CD8-positive, alpha-beta memory T cell (primary cell): ENCODE measurements at places on chromosomes 6 and 20. TPM values are rescaled to one million over a fixed set of nuclear protein-coding genes. Genes with fewer than 3 reads are reported as not detected.

Gene WFDC6
- not detected for total RNA-seq

Gene ELOVL4
- total RNA-seq = 1.8 TPM

Gene PHACTR1
- 0.04 TPM for total RNA-seq

Gene OLIG3
- total RNA-seq = 0.26 TPM

Gene PDRG1
- 23.9 TPM for total RNA-seq

Gene BYSL
- total RNA-seq = 80.5 TPM

Gene KHDC1
- 6.3 TPM for total RNA-seq

GRCh38 chr6:128478230-128479047 lies 42.0 kb downstream of the PTPRK start:
- H3K27ac ChIP-seq = no peak overlapping the region
- peaks cover 10% of the 10 kb centered on the region for H3K4me1 ChIP-seq
- no peak for DNase-seq
- peak overlapping the region; percentile 48 for H3K4me3 ChIP-seq

GRCh38 chr6:14016935-14017625 lies 92.3 kb downstream of the RNF182 start:
- no peak overlapping the region for H3K27ac ChIP-seq
- DNase-seq = no peak
- no peaks in the 10 kb centered on the region for H3K4me1 ChIP-seq
- H3K27me3 ChIP-seq = no peaks in the 10 kb centered on the region
- H3K36me3 ChIP-seq = no peaks in the 10 kb centered on the region

DNA sequence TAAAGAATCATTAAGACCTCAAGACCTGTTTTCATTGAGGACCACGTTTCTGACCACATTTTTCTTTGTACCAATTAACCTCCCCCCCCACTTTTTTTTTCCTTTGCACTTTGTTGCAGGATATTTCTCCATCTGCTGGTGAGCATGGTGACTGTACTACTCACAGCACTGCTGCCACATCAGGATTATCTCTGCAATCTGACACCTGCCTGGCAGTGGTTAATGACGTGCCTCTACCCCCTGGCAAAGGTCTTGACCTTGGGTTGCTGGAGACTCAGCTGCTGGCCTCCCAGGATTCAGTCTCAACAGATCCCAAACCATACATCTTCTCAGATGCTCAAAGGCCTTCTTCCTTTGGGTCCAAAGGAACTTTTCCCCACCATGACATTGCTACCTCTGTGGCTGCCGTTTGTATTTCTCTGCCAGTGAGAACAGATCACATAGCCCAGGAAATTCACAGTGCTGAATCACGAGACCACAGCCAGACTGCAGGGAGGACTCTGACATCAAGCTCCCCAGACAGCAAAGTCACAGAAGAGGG lies 46.6 kb upstream of the EDN3 start:
- H3K27me3 ChIP-seq = no peaks in the 10 kb centered on the region
- DNase-seq = peak; percentile 24
- peaks cover 16% of the 10 kb centered on the region for H3K36me3 ChIP-seq
- peak overlapping the region; percentile 12 for H3K27ac ChIP-seq

DNA sequence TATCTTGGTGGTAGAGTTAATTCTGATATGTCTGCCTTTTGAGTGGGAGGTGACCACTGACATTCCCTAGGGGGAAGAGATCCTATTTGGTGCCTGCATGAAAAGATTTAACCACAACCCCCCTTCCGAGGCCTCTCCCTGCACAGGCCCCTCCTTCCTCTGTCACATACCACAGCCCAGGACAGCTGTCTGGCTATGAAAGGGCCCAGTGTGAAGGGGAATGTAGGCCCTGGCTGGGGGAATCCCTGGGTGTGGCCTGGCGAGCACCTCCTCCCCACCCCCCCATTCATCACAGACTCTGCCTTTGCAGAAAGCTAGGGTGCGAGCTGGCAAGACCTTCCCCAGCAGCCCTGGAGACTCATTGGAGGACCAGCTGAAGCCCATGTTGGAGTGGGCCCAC lies 27.4 kb upstream of the MAPRE1 start:
- no peaks in the 10 kb centered on the region for H3K27me3 ChIP-seq
- H3K4me1 ChIP-seq = peaks cover 56% of the 10 kb centered on the region
- no peaks in the 10 kb centered on the region for H3K36me3 ChIP-seq
- no peak overlapping the region for H3K27ac ChIP-seq

DNA sequence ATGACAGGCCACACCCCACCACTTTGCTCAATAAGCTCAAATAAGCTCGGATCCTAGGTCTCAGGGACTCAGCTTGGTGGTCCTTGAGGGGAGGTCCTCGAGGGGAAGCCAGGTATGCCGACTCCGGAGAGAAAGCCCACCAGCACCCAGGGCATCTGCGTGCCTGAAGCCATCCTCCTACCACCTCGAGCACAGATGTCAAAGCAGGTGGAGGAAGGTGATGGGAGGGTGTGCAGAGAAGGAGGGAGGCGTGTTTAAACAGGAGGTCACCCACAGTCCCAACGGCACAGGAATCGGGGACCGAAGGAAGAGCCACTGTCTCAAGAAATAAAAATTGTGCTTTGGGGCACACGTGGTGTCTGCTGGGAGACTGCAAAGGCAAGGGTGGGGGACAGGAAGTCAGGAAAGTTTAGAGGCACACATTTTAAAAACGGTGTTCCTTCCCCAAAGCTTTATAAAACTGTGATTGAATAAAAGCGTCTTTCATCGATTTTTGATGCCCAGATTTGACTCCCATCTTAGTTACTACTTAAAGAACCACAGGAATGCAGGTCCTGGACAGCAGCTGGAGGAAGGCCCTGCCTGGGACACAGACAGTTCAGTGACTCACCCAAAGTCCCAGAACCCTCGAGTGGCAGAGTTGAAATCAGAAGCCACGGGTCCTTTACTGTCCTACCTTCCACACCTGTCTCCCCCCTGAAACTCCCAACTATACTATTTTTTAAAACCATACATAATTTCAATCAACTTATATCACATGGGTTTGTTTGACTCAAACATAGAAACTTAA lies 221.0 kb upstream of the PDE10A start:
- no peaks in the 10 kb centered on the region for H3K4me1 ChIP-seq
- H3K27ac ChIP-seq = no peak overlapping the region
- H3K27me3 ChIP-seq = peaks cover 3% of the 10 kb centered on the region
- H3K4me3 ChIP-seq = no peak overlapping the region

DNA sequence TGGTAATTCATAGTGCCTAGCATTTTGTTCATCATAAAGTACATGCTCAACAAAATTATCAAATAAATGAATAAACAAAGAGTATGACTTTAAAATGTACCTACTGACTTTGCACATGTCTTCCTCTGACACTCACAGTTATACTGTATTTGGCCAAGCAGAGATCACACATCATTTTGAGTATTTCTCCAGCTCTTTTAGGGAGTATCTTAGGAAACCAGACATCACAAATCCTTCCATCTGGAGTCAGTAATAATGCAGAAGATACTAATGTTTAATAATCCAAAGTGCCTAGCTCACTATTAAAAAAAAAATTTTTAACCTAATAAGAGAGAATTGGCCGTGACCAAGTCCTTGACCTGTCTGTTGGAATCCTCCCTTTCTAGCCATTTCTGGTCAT lies 154.6 kb downstream of the ZNF217 start:
- H3K27me3 ChIP-seq = no peaks in the 10 kb centered on the region
- no peak for DNase-seq
- no peak overlapping the region for H3K4me3 ChIP-seq
- no peaks in the 10 kb centered on the region for H3K36me3 ChIP-seq

DNA sequence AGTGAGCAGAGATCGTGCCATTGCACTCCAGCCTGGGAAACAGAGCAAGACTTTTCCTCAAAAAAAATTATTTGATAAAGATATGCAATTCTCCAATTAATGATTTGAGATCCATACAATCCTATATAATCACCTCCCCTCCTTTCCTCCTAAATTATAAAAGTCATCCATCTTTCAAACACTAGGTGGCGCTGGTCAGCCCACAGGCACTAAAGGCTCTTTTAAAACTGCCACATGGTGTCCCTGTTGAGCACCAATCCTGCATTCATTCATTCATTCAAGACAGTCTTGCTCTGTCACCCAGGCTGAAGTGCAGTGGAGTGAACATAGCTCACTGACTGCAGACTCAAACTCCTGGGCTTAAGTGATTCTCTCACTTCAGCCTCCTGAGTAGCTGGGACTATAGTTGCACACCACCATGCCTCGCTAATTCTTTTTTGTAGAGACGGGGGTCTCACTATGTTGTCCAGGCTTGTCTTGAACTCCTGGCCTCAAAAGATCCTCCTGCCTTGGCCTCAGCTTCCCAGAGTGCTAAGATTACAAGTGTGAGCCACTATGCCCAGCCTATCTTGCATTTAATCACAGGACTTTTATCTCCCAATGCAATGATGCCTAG lies 58.7 kb upstream of the SLC2A12 start:
- H3K27me3 ChIP-seq = no peaks in the 10 kb centered on the region
- no peak overlapping the region for H3K4me3 ChIP-seq
- no peak overlapping the region for H3K27ac ChIP-seq
- peak; percentile 54 for DNase-seq

DNA sequence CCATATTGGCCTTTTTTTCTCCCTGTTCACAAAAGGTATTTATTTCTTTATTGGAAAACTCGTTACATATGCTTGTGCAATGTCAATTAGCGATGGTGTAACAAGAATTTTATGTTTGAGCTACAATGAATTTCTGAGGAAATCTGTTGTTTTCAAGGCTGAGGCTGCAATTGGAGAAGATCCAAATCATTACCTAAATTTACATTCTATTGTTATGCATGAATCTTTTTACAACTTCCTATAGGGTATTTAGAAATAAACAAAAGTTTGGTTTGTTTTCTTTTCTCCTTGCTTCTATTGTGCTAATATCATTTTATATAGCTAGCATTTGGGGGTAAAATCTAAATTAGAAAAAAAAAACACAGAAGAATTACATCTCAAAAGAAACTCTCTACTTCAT lies 34.7 kb upstream of the NKAIN2 start:
- H3K27ac ChIP-seq = no peak overlapping the region
- no peaks in the 10 kb centered on the region for H3K36me3 ChIP-seq
- no peaks in the 10 kb centered on the region for H3K27me3 ChIP-seq
- no peak for DNase-seq

GRCh38 chr20:62925076-62925419 lies 1.3 kb downstream of the DIDO1 start:
- H3K4me1 ChIP-seq = peaks cover 74% of the 10 kb centered on the region
- no peaks in the 10 kb centered on the region for H3K27me3 ChIP-seq
- peak overlapping the region; percentile 68 for H3K4me3 ChIP-seq
- no peaks in the 10 kb centered on the region for H3K36me3 ChIP-seq

DNA sequence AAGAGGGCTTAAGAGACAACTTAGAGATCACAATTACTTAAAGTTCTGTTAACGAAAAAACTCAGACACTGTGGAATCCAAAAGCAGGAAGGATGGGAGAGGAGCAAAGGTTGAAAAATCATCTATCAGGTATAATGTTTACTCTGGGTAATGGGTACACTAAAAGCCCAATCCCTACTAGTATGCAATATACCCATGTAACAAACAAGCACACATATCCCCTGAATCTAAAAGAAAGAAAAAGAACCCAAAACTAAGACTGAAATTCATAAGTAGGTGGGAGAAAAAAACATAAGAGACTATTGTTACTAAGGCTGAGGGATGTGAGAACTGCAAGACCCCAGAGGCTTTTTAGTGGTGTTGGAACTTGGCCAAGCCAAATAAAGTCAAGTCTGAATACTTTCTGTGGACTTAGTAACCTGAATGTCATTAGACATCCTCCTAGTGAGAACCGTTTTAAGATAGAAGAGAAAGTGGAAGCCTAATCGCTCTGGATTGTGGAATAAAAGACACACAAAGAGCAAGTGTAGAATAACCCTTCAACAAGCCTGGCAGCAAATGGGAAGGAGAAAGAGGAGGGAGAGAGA lies 189.4 kb upstream of the RNF217 start:
- no peaks in the 10 kb centered on the region for H3K4me1 ChIP-seq
- DNase-seq = no peak
- no peaks in the 10 kb centered on the region for H3K36me3 ChIP-seq

DNA sequence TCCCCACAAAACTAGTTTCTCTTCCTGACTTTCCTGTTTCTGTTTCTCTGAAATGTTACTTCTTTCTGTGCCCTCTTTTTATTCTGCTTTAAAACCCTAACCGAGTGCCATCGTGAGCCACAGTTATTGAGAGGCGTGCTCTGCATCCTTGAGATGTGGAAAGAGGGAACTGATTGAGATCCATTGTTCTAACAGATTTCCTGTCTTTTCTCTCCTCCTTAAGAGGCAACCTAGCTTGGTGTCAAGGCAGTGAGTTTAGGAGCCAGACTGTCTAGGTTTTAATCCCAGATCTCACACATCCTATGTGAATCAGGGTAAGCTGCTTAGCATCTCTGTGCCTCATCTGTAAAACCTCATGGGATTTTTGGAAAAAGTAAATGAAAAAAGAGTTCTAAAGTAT lies 57.5 kb downstream of the SNX9 start:
- H3K36me3 ChIP-seq = no peaks in the 10 kb centered on the region
- no peaks in the 10 kb centered on the region for H3K27me3 ChIP-seq
- no peak for DNase-seq

- peak overlapping the region; percentile 57 for H3K27ac ChIP-seq
- H3K27me3 ChIP-seq = no peaks in the 10 kb centered on the region
- no peaks in the 10 kb centered on the region for H3K36me3 ChIP-seq
- H3K4me1 ChIP-seq = peaks cover 35% of the 10 kb centered on the region
- peak; percentile 47 for DNase-seq
Observed at GRCh38 chr6:143397227-143398222, 53.0 kb downstream of the ADAT2 start.

- no peaks in the 10 kb centered on the region for H3K36me3 ChIP-seq
- no peaks in the 10 kb centered on the region for H3K27me3 ChIP-seq
- H3K4me3 ChIP-seq = no peak overlapping the region
- no peak for DNase-seq
- H3K27ac ChIP-seq = no peak overlapping the region
Observed at GRCh38 chr6:109243863-109244825, 138.1 kb downstream of the CD164 start.

DNA sequence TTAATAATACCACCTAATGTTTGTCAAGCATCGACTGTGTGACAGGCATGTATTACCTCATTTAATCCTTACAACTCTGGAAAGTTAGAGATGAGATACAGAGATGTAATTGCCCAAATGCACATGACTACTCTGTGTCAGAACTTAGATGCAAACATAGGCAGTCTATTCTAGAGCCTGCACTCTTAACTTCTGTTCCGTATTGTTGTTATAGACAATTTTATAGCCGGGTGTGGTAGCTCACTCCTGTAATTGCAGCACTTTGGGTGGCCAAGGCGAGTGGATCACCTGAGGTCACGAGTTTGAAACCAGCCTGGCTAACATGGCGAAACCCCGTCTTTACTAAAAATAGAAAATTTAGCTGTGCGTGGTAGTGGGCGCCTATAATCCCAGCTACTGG lies 15.0 kb downstream of the IFT52 start:
- H3K36me3 ChIP-seq = peaks cover 13% of the 10 kb centered on the region
- H3K27me3 ChIP-seq = no peaks in the 10 kb centered on the region
- no peaks in the 10 kb centered on the region for H3K4me1 ChIP-seq
- no peak overlapping the region for H3K4me3 ChIP-seq
- DNase-seq = no peak
- H3K27ac ChIP-seq = no peak overlapping the region

- no peak overlapping the region for H3K4me3 ChIP-seq
- no peaks in the 10 kb centered on the region for H3K4me1 ChIP-seq
- no peak for DNase-seq
- peaks cover 17% of the 10 kb centered on the region for H3K27me3 ChIP-seq
Observed at GRCh38 chr6:39313526-39314272, 520 bp downstream of the KCNK17 start.

GRCh38 chr20:47300071-47300470 lies 56.4 kb downstream of the ZMYND8 start:
- H3K27ac ChIP-seq = no peak overlapping the region
- peaks cover 4% of the 10 kb centered on the region for H3K4me1 ChIP-seq
- no peak for DNase-seq
- no peak overlapping the region for H3K4me3 ChIP-seq

- peak; percentile 5 for DNase-seq
- H3K36me3 ChIP-seq = no peaks in the 10 kb centered on the region
- H3K27me3 ChIP-seq = no peaks in the 10 kb centered on the region
- no peaks in the 10 kb centered on the region for H3K4me1 ChIP-seq
- H3K27ac ChIP-seq = no peak overlapping the region
- H3K4me3 ChIP-seq = no peak overlapping the region
Observed at GRCh38 chr20:41734506-41734945, 116.3 kb upstream of the CHD6 start.
